Activated gamma-delta T cell (primary cell): ENCODE measurements at places on chromosomes 1 and 21.

DNA sequence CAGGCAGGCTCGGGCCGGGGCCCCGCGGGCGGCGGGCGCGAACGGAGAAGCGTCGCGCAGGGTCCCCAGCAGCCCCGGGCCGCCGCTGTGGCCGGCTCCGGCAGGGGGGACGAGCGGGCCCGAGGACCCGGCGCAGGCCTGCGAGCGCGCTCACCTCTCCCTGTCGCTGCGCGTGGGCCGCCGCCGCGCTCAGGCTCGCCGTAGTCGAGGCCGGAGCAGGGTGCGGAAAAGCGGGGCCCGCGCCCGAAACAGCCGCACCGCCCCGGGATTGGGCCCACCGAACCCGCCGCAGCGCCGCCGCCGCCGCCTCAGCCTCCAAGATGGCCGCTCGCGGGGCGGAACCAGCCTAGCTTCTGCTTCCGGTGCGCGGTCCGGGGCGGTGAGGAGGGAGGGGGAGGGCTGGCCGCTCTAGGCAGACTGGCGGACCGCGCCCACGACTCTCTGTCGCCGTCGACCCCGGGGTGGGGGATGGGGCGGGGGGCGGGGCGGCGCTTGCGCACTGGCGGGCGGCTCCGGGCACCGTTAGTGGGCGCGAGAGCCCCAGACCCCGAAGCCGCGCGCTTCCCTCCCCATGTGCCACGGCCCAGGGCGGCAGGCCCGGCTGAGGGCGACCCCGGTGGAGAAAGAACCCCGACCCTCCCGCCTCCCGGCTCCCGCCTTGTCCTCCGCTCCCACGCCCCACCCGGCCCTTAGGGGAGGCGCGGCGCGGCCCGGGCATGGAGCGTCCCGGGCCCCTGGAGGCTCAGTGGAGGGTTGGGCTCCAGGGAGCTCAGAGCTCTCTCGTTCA, at the start of gene UBE2J2:
TSS of gene UBE2J2 (minus strand) at position 343 of the 787 bp plus-strand sequence. CDS start 5,862 bp downstream, outside the sequence.
- DNase-seq, result peak; percentile 90

DNA sequence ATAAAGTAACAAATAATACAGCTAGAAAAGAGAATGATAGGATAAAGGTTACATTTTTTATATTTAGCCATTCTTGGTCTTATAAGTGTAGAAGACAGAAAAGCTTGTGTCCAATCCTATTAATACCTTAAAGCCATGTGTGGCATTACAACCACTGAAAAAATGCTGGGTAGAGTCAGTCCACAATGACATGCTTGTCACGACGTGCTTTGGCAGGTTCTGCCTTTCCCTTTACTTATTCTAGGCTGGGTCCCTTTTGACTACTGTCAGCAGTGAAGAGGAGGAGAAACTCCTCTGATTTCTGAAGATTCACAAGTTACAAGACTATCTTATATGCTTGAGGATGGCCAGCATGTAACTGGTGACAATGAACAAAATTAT, 14.6 kb upstream of the AIM2 start:
- DNase-seq, result no peak

DNA sequence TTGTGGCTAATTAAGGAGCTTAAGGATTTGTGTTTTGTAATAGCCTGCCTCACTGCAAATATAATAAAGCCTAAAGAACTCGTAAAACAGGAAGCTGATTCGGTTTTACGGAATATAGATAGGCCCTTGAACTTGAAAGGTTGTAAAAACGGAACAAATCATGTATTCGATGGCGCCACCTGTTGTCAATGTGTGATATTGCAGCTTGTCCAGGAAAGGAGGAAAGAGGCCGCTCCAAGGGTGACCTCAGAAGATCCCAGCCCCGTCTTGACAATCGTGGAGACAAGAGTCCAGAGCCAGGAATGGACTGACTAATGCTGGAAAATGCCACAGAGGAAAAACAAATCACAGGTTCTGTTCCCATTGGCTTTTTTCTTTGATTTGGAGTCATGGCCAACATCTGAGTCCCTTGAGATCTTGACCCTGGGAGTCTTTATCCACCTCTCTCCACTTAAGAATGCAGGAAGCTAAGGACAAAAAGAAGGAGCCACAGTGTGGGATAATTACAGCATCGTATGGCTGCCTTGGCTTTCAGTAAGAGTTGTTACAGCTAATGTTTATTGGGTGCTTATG, 7.0 kb upstream of the IGSF21 start:
- no peak for DNase-seq

- no peak for DNase-seq
Measured at GRCh38 chr1:197944485-197944884, 27.3 kb downstream of the LHX9 start.

DNA sequence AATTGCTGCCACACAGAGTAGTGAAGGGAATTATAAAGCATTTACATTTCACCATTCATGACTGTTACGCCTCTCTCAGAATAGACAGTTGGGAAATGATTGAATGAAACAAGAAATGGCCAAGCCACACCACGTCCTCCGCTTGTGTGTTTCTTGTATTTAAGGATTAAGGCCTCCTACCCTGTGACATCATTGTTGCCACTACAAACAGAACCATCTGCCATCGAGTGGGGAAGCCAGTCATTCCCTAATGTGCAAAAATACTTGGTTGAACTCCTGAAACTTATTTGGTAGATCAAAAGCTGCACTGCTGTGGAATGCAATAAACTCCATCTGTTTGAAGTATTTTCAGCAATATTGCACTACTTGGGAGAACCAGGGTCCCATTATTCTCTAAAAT, 99.0 kb upstream of the C1orf105 start:
- DNase-seq, result no peak

GRCh38 chr1:26921126-26921539, 410 bp upstream of the NUDC start:
- DNase-seq, result no peak

GRCh38 chr1:32884726-32885125, 1.6 kb upstream of the HPCA start:
- no peak for DNase-seq
